ENCODE measurements at places on chromosomes 2 and 18. TPM values are rescaled to one million over a fixed set of nuclear protein-coding genes. Genes with fewer than 3 reads are reported as not detected.

The PLEKHM3 gene
- 19.2 TPM for total RNA-seq

The SUMO1 gene
- total RNA-seq, result 131 TPM

The TPO gene
- not detected for total RNA-seq

The SF3B1 gene
- total RNA-seq, result 370 TPM

The DSG3 gene
- total RNA-seq, result not detected

The CDH7 gene
- 6.5 TPM for total RNA-seq

The RALB gene
- total RNA-seq, result 26.6 TPM

The GAREM2 gene
- total RNA-seq, result 12.1 TPM

The BZW1 gene
- total RNA-seq, result 248 TPM

DNA sequence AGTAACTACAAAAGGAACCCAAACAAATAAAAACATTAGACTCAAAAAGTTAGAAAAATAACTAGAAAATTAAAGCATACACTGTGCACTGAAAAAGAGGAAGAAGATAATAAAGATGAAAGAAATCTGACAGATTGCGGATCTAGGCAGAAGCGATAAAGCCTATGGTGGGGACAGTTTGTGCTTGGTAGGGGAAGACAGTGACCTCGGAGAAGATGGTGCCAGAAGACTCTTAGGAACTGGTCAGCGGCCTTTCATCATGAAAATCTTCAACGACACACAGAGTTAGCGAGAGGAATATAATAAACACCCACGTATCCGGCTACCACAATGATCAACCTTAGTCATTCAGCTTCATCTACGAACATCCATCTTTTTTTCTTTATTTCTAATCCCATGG, 180.5 kb downstream of the HDAC4 start:
- H3K27me3 ChIP-seq, result no peaks in the 10 kb centered on the region
- no peaks in the 10 kb centered on the region for H3K36me3 ChIP-seq
- H3K4me3 ChIP-seq, result no peak overlapping the region
- H3K4me1 ChIP-seq, result peaks cover 13% of the 10 kb centered on the region
- peak overlapping the region; percentile 77 for H3K27ac ChIP-seq

GRCh38 chr2:47312491-47312850, 90.5 kb upstream of the MSH2 start:
- no peak for DNase-seq
- peak overlapping the region; percentile 31 for H3K27ac ChIP-seq
- no peaks in the 10 kb centered on the region for H3K27me3 ChIP-seq
- H3K4me1 ChIP-seq, result peaks cover 51% of the 10 kb centered on the region
- no peak overlapping the region for H3K4me3 ChIP-seq
- H3K36me3 ChIP-seq, result peaks cover 6% of the 10 kb centered on the region

GRCh38 chr2:162300266-162300665, 18.2 kb downstream of the IFIH1 start:
- H3K27me3 ChIP-seq, result peaks cover 3% of the 10 kb centered on the region
- no peak for DNase-seq
- no peak overlapping the region for H3K27ac ChIP-seq
- H3K36me3 ChIP-seq, result no peaks in the 10 kb centered on the region
- no peak overlapping the region for H3K4me3 ChIP-seq
- no peaks in the 10 kb centered on the region for H3K4me1 ChIP-seq

DNA sequence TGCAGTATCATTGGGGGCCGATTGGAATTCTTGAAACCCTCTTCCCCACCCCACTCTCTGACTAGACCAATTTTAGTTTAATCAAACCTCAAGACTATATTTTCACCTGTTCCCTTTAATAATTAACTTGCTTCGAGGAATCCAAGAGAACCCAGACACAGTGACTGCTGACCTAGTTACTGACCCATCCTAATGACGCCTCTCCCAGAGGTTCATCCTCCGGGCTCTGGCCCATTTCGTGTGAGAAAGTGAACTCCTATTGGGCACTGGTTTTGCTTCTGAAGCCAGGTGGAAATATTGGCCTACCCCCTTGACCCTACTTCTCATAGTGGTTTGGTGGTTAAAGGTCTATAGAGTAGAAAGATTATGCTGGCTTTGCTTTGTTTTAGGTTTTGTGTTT, 39.9 kb downstream of the RPL37A start:
- H3K4me1 ChIP-seq, result peaks cover 6% of the 10 kb centered on the region
- H3K36me3 ChIP-seq, result no peaks in the 10 kb centered on the region
- no peak overlapping the region for H3K27ac ChIP-seq

- H3K4me3 ChIP-seq, result no peak overlapping the region
- no peaks in the 10 kb centered on the region for H3K36me3 ChIP-seq
- no peak for DNase-seq
- H3K4me1 ChIP-seq, result no peaks in the 10 kb centered on the region
Measured at GRCh38 chr18:49742316-49743116, 70.8 kb downstream of the ACAA2 start.

- H3K27ac ChIP-seq, result no peak overlapping the region
- DNase-seq, result no peak
- H3K36me3 ChIP-seq, result no peaks in the 10 kb centered on the region
Measured at GRCh38 chr2:109053716-109054115, 64.7 kb upstream of the EDAR start.

- H3K27ac ChIP-seq, result no peak overlapping the region
- no peaks in the 10 kb centered on the region for H3K36me3 ChIP-seq
- H3K27me3 ChIP-seq, result no peaks in the 10 kb centered on the region
- no peak overlapping the region for H3K4me3 ChIP-seq
- no peak for DNase-seq
Measured at GRCh38 chr2:82837588-82838304, 1621.3 kb downstream of the SUCLG1 start.

DNA sequence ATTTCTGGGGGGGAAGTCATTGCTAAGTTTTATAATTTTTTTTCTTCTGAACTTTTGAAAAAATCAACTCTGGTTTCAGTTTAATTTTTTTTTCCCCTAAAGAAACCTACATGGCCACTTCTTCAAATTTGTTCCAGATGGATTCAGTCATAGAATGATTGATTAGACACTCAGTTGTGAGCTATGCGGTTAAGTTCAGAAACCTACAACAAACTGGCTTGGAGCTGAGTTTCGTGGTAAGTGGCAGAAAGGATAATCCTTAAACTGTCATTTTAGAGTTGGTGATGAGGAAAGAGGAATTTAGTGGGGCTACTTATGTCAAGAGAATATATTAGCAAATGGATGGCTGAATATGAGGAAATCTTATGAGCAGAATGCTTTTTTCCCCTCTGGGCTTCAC, 23.7 kb downstream of the EFEMP1 start:
- H3K27me3 ChIP-seq, result no peaks in the 10 kb centered on the region
- H3K4me1 ChIP-seq, result peaks cover 11% of the 10 kb centered on the region
- H3K36me3 ChIP-seq, result peaks cover 7% of the 10 kb centered on the region
- H3K4me3 ChIP-seq, result no peak overlapping the region

- no peak for DNase-seq
- H3K4me1 ChIP-seq, result no peaks in the 10 kb centered on the region
- H3K27me3 ChIP-seq, result no peaks in the 10 kb centered on the region
- no peaks in the 10 kb centered on the region for H3K36me3 ChIP-seq
- no peak overlapping the region for H3K4me3 ChIP-seq
Measured at GRCh38 chr2:191611614-191612013, 66.3 kb upstream of the NABP1 start.

DNA sequence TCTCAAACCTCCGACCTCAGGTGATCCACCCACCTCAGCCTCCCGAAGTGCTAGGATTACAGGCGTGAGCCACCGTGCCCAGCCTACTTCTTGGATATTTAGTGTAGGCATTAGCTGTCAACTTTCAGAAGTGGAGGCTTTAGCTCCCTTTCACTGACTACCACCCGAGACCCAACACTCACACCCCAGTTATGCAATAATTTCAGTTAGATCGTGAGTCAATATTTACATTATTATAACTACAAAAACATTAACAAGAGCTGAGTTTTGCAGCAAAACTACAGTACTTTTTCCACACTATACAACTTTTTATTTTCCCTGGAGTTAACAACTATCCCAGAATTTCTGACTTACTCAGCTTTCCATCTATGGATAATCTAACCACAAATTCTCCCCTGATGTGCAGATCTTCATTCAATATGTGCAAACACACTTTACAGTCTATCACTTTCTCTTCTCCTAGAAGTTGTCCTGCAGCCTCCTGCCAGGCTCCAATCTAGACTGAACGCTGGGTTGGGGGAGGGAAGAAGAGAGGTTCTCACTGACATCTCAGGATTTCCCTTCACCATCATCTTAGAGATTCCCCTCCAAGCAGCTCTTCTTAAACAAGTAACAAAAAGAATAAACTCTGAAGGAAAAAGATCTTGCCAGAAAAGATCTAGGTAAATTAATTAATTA, 10.1 kb downstream of the TBC1D8 start:
- no peaks in the 10 kb centered on the region for H3K36me3 ChIP-seq
- DNase-seq, result no peak
- H3K4me3 ChIP-seq, result no peak overlapping the region
- peaks cover 11% of the 10 kb centered on the region for H3K4me1 ChIP-seq
- H3K27ac ChIP-seq, result no peak overlapping the region

GRCh38 chr18:9067823-9068222, 34.7 kb upstream of the NDUFV2 start:
- no peak overlapping the region for H3K27ac ChIP-seq
- no peaks in the 10 kb centered on the region for H3K36me3 ChIP-seq
- H3K4me3 ChIP-seq, result no peak overlapping the region
- no peaks in the 10 kb centered on the region for H3K27me3 ChIP-seq

DNA sequence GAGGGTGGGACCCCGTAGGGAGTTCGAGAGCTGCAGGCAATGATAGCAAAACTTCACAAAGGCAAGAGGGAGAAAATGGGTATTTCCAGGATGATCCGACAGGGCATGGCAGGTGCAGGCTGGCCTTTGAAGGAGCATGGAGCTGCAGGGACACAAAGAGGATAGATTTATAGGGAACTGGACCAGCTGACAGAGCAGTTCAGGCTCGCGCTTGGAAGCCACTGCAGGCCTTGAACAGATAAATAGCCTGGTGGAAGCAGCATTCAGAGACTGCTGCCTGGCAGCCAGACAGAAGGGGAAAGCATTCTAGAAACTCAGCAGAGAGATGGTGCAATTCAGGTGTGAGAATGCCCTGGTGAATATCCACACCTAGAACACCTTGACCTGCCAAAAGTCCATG, 29.3 kb upstream of the CREG2 start:
- no peak overlapping the region for H3K4me3 ChIP-seq
- no peak overlapping the region for H3K27ac ChIP-seq
- no peak for DNase-seq
- peaks cover 17% of the 10 kb centered on the region for H3K27me3 ChIP-seq
- H3K36me3 ChIP-seq, result no peaks in the 10 kb centered on the region

DNA sequence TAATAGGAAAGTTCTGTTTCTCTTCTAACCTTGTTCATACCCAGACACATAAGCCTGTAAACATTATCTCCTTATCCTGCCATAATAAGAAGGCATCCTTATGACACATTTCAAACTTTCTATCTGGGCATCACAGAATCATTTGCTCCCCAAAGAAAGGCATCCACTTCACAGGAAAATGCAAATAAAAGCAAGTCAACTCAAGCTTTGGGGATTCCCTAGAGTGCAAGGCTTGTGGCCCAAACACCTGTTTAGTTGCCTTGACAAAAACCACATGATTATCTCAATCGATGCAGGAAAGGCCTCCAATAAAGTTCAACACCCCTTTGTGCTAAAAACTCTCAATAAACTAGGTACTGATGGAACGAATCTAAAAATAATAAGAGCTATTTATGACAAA, 195.7 kb upstream of the GALNT5 start:
- H3K27me3 ChIP-seq, result no peaks in the 10 kb centered on the region
- no peaks in the 10 kb centered on the region for H3K36me3 ChIP-seq
- no peak for DNase-seq
- H3K4me1 ChIP-seq, result peaks cover 3% of the 10 kb centered on the region
- no peak overlapping the region for H3K4me3 ChIP-seq
- no peak overlapping the region for H3K27ac ChIP-seq

- H3K4me1 ChIP-seq, result peaks cover 23% of the 10 kb centered on the region
- peak within 1 kb of the TSS; percentile 76 for H3K4me3 ChIP-seq
- peaks cover 32% of the 10 kb centered on the region for H3K27me3 ChIP-seq
- no peaks in the 10 kb centered on the region for H3K36me3 ChIP-seq
- peak within 1 kb of the TSS; percentile 88 for H3K27ac ChIP-seq
Measured at GRCh38 chr18:23134780-23135549, at the start of gene CABLES1. TSS of gene CABLES1 (plus strand) at chr18:23135485. CDS start at chr18:23135763, 278 bp downstream.

- peak overlapping the region; percentile 91 for H3K27ac ChIP-seq
- peaks cover 4% of the 10 kb centered on the region for H3K36me3 ChIP-seq
- H3K4me1 ChIP-seq, result peaks cover 13% of the 10 kb centered on the region
- H3K4me3 ChIP-seq, result peak overlapping the region; percentile 96
- peak; percentile 39 for DNase-seq
- peaks cover 21% of the 10 kb centered on the region for H3K27me3 ChIP-seq
Measured at GRCh38 chr2:1743396-1744150, 742 bp downstream of the PXDN start.

DNA sequence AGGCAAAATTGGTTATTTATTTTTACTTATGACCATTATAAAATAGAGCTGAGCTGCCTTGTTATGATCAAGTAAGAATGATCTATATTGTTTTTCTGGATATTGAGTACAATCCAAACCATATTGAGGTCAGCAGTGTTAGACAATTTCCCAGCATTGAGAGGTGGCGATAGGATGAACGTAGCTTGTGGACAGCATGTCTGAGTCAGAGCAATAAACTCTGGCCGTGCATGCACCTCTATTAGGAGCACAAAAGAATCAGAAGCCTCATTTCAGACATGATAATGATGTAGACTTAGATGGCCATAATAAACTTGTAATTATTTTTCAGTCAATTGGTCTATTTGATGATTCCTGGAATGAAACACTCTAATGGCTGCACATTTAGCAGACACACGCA, 491.6 kb downstream of the RIT2 start:
- no peaks in the 10 kb centered on the region for H3K36me3 ChIP-seq
- H3K27me3 ChIP-seq, result no peaks in the 10 kb centered on the region
- H3K4me3 ChIP-seq, result no peak overlapping the region
- no peak for DNase-seq
- H3K27ac ChIP-seq, result no peak overlapping the region

GRCh38 chr2:191927991-191928390, 81.1 kb upstream of the CAVIN2 start:
- H3K27me3 ChIP-seq, result no peaks in the 10 kb centered on the region
- H3K4me3 ChIP-seq, result no peak overlapping the region
- H3K4me1 ChIP-seq, result peaks cover 7% of the 10 kb centered on the region
- DNase-seq, result no peak
- H3K27ac ChIP-seq, result no peak overlapping the region
- H3K36me3 ChIP-seq, result no peaks in the 10 kb centered on the region

GRCh38 chr2:23497063-23497462, 112.1 kb downstream of the KLHL29 start:
- peaks cover 7% of the 10 kb centered on the region for H3K4me1 ChIP-seq
- no peak for DNase-seq
- H3K36me3 ChIP-seq, result no peaks in the 10 kb centered on the region
- no peak overlapping the region for H3K27ac ChIP-seq

GRCh38 chr2:134379293-134379692, 125.4 kb downstream of the MGAT5 start:
- H3K4me3 ChIP-seq, result no peak overlapping the region
- DNase-seq, result no peak
- peak overlapping the region; percentile 22 for H3K27ac ChIP-seq
- no peaks in the 10 kb centered on the region for H3K27me3 ChIP-seq
- H3K36me3 ChIP-seq, result peaks cover 6% of the 10 kb centered on the region
- H3K4me1 ChIP-seq, result no peaks in the 10 kb centered on the region

DNA sequence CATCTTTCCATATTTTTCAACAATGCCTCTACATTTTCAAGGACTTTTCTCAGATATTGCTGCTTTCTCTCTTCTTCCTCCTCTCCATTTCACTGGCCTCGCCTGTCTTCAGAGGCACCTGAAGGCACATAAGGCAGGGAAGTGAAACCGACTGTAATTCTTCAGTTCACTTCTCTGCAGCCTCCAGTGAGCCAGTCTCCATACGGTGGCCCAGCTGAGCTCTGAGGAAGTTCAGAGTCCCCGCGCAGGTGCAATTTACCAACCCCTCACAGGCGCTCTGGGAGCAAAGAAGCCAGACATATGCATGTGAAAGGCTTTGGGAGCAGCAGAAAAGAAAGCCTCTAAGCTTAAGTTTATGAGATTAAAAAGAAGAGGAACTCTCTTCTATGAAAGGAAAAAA, 12.4 kb downstream of the KLHL14 start:
- no peak overlapping the region for H3K27ac ChIP-seq
- H3K36me3 ChIP-seq, result peaks cover 1% of the 10 kb centered on the region
- no peaks in the 10 kb centered on the region for H3K4me1 ChIP-seq
- H3K4me3 ChIP-seq, result no peak overlapping the region
- DNase-seq, result no peak
- H3K27me3 ChIP-seq, result no peaks in the 10 kb centered on the region

Measured in progenitor cell of endocrine pancreas (in vitro differentiated cells).